ENCODE measurements at places on chromosomes 16 and 17. TPM values are rescaled to one million over a fixed set of nuclear protein-coding genes. Genes with fewer than 3 reads are reported as not detected.

The NUDT21 gene
- 359 TPM for total RNA-seq

The CCL14 gene
- not detected for total RNA-seq

The ANKFN1 gene
- total RNA-seq: not detected

- H3K4me3 ChIP-seq: peak overlapping the region; percentile 56
- peak overlapping the region; percentile 24 for H3K27ac ChIP-seq
- H3K27me3 ChIP-seq: no peaks in the 10 kb centered on the region
Measured at GRCh38 chr17:1490643-1491442, 1.6 kb downstream of the MYO1C start.

GRCh38 chr16:65463652-65464260 is 341.9 kb upstream of the CDH11 start:
- no peaks in the 10 kb centered on the region for H3K27me3 ChIP-seq
- no peak for DNase-seq
- H3K4me1 ChIP-seq: no peaks in the 10 kb centered on the region
- H3K36me3 ChIP-seq: no peaks in the 10 kb centered on the region
- no peak overlapping the region for H3K27ac ChIP-seq
- H3K4me3 ChIP-seq: no peak overlapping the region

DNA sequence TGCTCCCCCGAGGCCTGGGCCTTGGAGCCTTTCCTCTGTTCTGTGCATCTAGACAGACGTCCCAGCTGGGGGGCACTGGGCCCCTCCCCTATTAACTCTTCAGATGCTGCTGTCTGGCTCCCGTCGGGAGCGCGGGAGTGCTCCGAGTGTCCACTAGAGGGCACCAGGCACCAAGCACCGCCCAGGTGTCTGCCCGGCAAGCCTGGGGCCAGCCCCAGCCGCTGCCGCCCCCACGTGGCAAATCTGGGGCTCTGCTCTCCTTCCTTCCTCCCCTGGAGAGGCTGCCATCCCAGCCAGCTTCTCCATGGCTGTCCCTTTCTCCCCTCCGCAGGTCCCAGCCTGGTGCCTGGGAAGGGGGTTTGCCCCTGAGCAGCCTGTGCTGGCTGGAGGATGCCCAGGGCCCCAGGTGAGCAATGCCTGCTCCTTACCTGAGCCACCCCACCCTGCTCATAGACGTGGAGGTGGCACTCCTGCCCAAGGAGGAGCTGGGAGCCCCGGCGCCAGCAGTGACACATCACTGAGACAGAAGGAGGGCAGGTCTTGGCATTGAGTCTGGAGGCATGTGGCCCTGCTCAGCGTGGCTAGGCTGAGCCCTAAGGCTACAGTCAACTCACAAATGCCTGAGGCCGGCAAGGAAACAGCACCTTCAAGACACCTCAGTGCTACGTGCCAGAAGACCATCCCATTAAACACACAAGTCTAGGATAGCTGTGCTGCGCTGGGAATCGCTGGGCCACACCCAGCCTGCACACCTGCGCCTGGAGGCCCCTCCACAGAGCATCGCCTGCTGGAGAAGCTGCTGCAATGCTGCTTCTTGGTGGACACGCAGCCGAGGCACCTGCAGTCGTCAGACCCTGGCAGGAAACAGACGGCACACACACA is 19.7 kb downstream of the TMEM235 start:
- no peaks in the 10 kb centered on the region for H3K27me3 ChIP-seq
- DNase-seq: peak; percentile 81
- H3K27ac ChIP-seq: peak overlapping the region; percentile 20
- H3K36me3 ChIP-seq: no peaks in the 10 kb centered on the region
- peak overlapping the region; percentile 77 for H3K4me3 ChIP-seq

The LHX1 gene
- 0.51 TPM for total RNA-seq

DNA sequence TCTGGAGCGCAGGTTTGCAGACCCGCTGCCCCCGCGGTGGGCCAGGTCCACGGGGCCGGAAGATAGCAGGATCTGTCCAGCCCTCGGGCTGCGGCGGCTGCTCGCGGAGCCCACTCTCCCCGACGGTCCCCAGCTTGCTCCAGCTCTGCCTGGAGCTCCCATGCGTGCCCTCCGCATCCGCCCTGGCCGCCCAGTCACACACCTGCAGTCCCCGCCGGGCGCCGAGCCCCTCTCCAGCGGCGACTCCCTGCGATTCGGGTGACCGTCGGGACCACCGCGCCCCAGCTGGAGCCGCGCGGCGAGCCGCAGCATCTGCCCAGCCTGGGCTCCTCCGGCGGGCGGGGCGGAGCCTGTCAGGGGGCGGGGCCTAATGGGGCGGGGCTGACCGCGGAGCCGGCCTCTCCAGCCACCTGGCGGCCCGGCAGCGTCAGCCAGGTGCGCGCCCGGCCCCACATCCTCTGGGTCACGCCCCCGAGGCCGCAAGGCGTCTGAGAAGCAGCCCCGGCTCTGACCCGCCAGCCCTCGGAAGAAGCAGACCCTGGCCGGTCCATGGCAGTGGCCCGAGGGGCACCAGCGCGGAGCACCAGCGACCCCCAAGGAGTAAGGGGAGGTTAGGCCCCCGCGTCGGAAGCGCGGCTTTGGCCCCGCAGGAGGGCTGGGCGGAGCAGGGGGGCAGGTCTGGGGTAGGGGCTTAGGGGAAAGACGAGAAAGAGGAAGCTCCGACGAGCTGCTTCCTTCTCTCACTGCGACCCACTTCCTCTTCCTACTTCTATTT is at the start of gene PIK3R5:
Gene PIK3R5, minus strand, starts transcription at position 314 of the 775 bp plus-strand sequence. CDS start 54,213 bp downstream, outside the sequence.
- peak; percentile 81 for DNase-seq
- H3K4me1 ChIP-seq: peaks cover 44% of the 10 kb centered on the region
- H3K27me3 ChIP-seq: no peaks in the 10 kb centered on the region
- H3K36me3 ChIP-seq: no peaks in the 10 kb centered on the region
- peak within 1 kb of the TSS; percentile 72 for H3K27ac ChIP-seq

DNA sequence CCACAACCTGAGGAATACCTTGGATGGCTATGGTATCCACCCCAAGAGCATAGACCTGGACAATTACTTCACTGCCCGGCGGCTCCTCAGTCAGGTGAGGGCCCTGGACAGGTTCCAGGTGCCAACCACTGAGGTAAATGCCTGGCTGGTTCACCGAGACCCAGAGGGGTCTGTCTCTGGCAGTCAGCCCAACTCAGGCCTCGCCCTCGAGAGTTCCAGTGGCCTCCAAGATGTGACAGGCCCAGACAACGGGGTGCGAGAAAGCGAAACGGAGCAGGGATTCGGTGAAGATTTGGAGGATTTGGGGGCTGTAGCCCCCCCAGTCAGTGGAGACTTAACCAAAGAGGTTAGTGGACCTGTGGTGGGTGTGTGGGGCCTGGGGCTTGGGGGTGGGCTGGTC is 3.1 kb downstream of the NFE2L1 start:
- peaks cover 54% of the 10 kb centered on the region for H3K4me1 ChIP-seq
- no peak overlapping the region for H3K27ac ChIP-seq
- peaks cover 32% of the 10 kb centered on the region for H3K36me3 ChIP-seq
- no peak overlapping the region for H3K4me3 ChIP-seq

The KRT31 gene
- not detected for total RNA-seq

- H3K27ac ChIP-seq: no peak overlapping the region
- H3K36me3 ChIP-seq: no peaks in the 10 kb centered on the region
- no peak overlapping the region for H3K4me3 ChIP-seq
- H3K4me1 ChIP-seq: peaks cover 21% of the 10 kb centered on the region
Measured at GRCh38 chr16:10325783-10326543, 59.9 kb upstream of the ATF7IP2 start.

The HSD11B2 gene
- total RNA-seq: 1.5 TPM

DNA sequence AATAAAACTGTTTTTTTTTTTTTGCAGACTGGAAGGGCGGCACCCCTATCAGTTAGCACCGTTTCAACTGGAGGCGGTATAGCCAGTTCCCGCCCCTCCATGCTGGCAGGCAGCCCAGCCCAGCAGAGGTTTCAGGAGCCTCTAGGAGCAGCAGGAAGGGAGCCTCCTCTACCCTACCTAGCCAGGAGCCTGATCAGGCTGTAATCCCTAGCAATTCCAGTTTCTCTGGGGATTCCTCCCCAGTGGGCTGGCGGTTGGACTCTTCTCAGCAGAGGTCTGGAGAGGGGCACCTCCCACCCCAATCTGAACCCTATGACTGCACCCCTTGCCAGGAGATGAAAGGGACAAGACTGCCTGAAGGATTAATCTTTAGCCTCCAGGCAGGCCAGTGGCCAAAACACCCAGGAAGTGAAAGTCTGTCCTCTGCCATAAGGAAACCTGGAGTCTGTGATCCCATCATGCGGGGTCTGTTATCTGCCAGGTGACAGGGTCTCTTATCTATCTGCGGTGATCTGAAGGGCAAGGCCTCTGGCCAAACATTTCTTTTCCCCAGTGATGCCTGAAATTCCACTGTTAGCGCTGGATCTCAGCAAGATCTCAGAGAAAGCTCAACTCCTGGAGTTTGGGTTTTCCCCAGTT is 4.9 kb upstream of the CDH1 start:
- DNase-seq: no peak
- H3K27me3 ChIP-seq: no peaks in the 10 kb centered on the region
- H3K36me3 ChIP-seq: no peaks in the 10 kb centered on the region
- H3K27ac ChIP-seq: peak overlapping the region; percentile 45
- no peak overlapping the region for H3K4me3 ChIP-seq
- no peaks in the 10 kb centered on the region for H3K4me1 ChIP-seq

The EPX gene
- total RNA-seq: not detected

The PDE6G gene
- total RNA-seq: 1.9 TPM

The MYH2 gene
- not detected for total RNA-seq

The CCL8 gene
- total RNA-seq: not detected

- no peaks in the 10 kb centered on the region for H3K36me3 ChIP-seq
- H3K27me3 ChIP-seq: no peaks in the 10 kb centered on the region
- H3K27ac ChIP-seq: no peak overlapping the region
Measured at GRCh38 chr17:73689596-73690275, 45.5 kb upstream of the SDK2 start.

DNA sequence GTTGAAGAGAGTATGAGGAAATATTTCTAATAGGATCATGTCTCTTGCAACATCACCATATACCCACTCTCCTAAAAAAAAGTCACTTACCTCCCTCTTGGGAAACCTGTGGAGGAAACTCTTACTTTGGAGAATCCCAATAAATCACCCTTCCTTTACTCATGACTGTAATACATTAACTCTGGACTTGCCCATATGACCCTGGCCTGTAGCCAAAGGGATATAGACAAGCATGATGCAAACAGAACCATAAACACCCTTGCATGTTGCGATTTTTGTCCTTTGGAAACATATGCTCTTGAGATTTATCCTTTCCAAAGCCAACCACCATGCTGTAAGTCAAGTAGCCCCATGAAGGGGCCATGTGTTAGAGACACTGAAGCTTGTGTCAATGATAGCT is 19.5 kb downstream of the CDH11 start:
- no peaks in the 10 kb centered on the region for H3K4me1 ChIP-seq
- no peaks in the 10 kb centered on the region for H3K36me3 ChIP-seq
- no peaks in the 10 kb centered on the region for H3K27me3 ChIP-seq

DNA sequence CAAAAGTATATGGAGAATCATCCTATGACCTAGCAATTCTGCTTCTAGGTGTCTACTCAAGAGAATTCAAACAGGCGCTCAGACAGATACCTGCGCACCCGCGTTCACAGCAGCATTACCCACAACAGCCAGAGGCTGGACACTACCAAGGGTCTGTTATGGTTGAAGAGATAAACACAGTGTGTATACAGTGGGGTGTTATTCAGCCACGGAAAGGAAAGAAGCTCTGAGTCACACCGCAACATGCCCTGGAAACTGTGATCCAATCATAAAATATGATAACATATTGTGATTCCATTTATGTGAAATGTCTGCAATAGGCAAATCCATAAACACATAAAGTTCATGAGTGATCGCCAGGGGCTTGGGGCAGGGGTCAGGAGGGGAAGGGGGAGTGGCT is 18.0 kb upstream of the JPH3 start:
- DNase-seq: no peak
- peaks cover 2% of the 10 kb centered on the region for H3K27me3 ChIP-seq
- H3K27ac ChIP-seq: no peak overlapping the region

DNA sequence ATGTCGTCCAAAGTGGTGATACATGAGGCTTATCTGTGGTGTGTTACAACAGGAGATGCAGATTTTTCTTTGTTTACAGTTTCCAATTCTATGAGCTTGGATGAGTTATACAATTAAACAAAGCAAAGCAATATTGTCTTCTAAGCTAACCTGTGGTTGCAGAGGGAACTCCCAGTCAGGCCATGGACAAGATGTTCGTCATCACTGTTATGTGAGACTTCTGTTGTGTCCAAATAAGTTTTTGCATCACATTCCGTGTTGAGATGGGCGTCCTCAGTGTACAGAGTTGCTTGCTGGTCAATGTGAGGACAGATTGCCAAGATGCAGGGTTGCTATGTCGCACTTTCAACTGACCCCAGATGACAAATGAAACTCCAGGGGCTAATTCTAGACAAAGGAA is 189.3 kb downstream of the IRF8 start:
- no peaks in the 10 kb centered on the region for H3K36me3 ChIP-seq
- no peak overlapping the region for H3K27ac ChIP-seq
- H3K27me3 ChIP-seq: no peaks in the 10 kb centered on the region
- no peaks in the 10 kb centered on the region for H3K4me1 ChIP-seq

DNA sequence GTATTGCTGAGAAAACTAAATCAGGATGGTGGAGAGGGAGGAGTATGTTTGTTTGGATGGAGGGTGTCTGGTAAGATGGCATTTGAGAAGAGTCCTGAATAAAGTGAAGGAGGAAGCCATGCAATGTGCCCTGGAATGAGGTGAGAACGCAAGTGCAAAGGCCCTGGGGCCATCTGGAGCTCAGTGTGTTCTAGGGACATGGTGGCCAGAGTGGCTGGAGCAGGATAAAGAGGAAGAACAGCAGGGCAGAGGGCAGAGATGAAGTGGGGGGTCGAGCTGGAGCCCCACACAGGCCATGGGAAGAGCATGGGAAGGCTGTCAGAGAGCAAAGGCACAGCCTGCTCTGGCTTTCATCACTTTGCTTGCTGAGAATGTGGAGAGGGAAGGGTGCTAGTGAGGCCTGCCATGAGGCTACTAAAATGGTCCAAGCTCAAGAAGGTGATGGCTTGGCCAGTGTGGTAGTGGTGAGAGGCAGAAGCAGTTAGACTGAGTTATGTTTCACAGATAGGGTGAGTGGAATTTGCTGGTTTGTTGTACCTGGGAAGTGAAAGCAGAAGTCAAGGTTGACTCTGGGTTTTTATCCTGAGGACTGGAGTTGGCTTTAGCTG is 234.1 kb downstream of the FOXL1 start:
- H3K4me3 ChIP-seq: no peak overlapping the region
- H3K4me1 ChIP-seq: no peaks in the 10 kb centered on the region
- H3K27ac ChIP-seq: no peak overlapping the region
- H3K36me3 ChIP-seq: no peaks in the 10 kb centered on the region
- no peak for DNase-seq

The BRCA1 gene
- 66.8 TPM for total RNA-seq

The MYH1 gene
- not detected for total RNA-seq

DNA sequence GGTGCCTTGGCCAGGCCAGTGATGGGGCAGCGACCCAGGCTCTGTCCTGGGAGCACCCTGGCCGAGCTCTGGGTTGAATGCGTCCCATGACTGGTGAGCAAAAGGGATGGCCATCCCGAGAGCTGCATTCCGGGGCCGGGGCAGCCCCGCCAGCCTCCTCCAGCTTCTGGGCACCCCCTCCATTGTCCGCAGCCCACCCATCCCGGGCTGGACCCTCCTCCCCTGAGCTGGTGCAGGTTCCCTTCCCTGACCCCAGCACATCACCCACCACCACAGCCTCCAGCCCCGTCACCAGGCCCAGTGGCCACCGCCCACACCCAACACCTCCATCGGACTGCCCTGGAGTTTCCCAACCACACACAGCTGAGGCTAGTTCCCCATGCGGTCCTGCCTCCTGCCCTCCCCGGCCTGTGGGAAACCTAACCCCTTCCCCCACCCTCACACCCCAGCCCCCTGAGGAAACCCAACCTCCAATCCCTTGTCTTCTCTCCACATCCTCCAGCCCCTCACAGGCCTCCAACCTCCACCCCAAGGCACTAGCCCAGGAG is 16.2 kb upstream of the PVALEF start:
- H3K27me3 ChIP-seq: no peaks in the 10 kb centered on the region
- DNase-seq: no peak
- H3K36me3 ChIP-seq: no peaks in the 10 kb centered on the region
- H3K4me1 ChIP-seq: no peaks in the 10 kb centered on the region
- no peak overlapping the region for H3K4me3 ChIP-seq

The GRIN2A gene
- not detected for total RNA-seq

All from CD8-positive, alpha-beta memory T cell (primary cell).